ENCODE measurements at places on chromosomes 1 and 21.
A peak's percentile ranks its signal among the peaks of the same experiment; 100 is the strongest.

- DNase-seq: no peak
Observed at GRCh38 chr1:113608399-113608798, 150.9 kb downstream of the PHTF1 start.

GRCh38 chr1:202203238-202204039 is 9.8 kb downstream of the LGR6 start:
- DNase-seq: no peak

- DNase-seq: no peak
Observed at GRCh38 chr1:86541859-86542258, 5.0 kb upstream of the CLCA4 start.

DNA sequence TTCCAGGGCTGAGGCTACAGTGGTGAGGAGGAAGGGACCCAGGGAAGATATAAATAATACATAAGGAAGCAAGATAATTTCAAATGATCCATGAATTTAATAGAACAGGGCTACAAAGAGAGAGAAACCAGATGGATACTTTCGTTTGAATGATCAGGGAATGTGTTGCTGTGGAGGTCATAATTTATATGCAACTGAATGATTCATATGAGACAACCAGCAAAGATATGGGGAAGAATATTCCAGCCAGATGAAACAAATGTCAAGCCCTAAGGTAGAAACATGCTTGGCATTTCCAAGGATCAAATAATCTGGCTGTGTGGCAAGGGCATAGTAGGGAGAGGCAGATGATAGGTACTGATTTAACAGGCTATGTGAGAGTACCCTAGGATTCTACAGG is 84.8 kb upstream of the ZC3H11B start:
- DNase-seq: no peak

DNA sequence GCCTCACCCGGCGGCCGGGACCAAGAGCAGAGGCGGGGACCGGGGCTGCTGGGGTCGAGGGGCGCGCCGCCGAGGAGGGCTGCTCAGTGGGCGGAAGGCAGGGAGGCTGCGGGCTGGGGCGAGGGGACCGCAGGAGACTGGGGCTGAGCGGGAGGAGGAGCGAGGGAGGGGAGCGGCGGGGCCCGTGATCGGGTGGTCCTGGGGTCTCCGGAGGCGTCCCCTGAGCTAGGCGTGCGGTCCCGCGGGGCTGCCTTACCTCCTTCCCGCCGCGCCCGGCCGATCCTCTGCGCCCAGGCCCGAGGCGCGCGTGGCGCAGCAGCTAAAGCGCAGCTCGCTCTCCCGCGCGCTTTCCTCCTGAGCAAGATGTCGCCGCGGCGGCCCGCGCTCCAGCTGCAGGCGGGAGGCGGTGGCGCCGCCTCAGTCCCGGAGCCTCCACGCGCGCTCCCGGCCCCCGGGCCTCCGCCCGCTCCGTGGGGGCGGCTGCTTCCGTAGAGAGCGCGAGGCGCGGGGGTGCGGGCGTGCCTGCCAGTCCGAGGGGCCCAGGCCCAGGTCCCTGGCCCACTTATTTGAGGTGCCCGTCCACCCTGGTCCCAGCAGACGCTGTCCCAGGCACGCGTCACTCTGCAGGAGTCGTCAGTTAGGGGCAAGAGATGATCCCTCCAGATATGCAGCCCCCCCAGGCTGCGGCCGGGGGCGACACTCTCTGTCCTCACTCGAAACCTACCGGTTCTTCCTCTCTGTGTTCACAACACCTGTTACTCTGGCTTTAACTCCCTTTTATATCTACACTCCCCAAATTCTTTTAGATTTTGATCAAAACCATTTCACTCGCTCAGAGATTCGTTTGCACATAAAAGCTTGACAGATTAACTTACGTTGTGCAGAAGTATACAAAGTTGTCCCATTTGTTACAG is at the start of gene CCSAP:
TSS of gene CCSAP (minus strand) at position 392 of the 914 bp plus-strand sequence. CDS start 582 bp downstream, outside the sequence.
- DNase-seq: peak; percentile 73

GRCh38 chr1:56202186-56202585 is 377.2 kb downstream of the PLPP3 start:
- DNase-seq: no peak

- DNase-seq: no peak
Observed at GRCh38 chr1:21022279-21023040, 154.2 kb downstream of the EIF4G3 start.

DNA sequence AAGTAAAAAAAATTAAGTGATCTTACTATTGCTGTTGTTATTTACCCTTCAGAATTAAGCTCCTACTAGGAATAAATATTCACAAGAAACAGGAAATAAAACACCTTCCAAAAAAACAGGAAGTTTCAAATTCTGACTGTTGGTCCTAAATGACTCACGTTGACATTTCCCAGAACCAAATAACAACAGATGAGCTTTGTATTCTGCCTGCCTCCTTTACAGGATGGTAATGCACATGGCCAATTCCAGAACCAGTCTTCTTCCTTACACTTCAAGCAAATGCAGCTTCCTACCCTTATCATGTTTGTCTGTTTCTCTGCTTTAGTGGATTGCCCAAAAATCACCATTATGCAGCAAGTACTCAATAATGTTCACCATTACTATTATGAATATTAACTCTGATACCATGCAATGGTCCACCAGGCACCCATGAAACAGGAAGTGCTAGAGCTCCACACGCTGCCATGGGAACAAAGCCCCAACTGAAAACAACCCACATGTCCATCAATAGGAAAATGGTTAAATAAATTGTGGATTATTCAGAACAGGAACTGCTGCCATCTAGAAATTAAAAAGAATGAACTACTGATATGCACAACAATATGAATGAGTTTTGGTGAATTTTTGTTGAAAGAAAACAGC is 8.9 kb downstream of the CASP9 start:
- no peak for DNase-seq

GRCh38 chr1:218660678-218661053 is 315.5 kb downstream of the TGFB2 start:
- DNase-seq: no peak

DNA sequence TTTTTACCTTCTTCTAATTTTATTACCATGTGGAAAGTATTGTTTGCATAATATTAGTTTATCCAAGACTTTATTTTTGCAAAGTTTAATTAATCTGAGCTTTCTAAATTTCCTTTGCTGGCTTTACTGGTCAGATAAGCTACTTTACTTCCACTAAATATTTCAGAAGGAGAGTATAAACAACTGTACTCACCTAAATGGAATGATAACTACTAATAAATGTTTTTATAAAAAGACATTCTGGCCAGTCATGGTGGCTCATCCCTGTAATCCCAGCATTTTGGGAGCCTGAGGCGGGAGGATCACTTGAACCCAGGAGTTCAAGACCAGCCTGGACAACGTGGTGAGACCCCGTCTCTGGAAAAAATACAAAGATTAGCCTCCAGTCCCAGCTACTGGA is 36.0 kb downstream of the ATP8B2 start:
- DNase-seq: no peak

- no peak for DNase-seq
Observed at GRCh38 chr1:34073028-34073695, 91.9 kb downstream of the CSMD2 start.

DNA sequence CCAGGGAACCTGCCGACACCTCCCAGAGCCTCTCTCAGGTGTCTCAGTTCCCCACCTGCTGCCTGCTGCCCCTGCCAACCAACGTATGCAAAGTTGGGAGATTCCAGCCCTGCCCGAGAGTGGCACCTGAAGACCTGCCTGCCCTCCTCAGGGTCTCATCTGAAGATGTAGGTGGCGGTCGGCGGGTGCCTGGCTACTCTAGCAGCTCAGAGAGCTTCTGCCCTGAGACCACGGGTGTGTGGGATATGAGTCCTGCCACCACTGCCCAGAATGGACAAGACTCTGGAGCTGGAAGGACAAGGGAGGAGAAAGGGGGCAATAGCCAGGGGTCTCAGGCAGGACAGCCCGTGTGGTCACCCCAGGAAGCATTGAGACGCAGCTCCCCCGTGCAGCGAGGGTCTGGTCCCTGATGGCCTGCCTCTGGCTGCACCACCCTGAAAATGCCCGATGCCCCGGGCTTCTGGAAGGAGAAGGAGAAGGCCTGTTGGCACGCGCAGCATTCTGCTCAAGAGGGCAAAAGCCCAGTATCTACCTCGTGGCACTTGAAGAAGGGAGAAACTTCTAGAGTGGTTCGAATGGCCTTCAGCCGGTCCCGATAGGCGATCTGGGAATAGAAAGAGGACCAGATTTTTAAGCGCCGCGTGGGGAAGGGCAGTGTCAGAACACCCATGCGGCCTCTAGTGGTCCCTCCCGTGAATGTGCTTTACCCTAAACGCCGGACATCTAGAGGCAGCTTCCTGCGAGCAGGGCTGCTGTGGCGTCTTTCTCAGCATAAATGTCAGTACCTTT is 88.8 kb downstream of the STUM start:
- DNase-seq: no peak

DNA sequence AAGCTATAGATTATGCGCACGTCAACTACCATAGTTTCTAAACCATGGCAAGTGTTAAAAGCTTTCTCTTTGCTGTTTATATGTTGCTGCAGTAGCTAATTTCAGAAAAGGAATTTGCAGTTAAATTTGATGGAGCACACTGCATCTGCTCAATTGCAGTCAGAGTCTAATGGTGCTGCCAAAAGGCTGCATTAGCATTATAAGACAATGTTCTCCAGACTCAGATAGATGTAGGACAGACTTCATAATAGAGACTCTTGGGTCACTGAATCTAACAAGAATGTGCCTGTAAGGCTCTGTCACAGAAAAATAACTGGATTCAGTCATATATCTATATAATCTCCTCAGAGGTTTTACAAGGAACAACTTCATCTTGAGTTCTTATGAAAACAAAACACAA is 198.3 kb downstream of the OLFM3 start:
- DNase-seq: no peak
